ENCODE measurements at places on chromosomes 2 and 18.

GRCh38 chr18:23673725-23674124, 11.0 kb upstream of the ANKRD29 start:
- no peak for DNase-seq

GRCh38 chr18:23812546-23813440, 123.5 kb downstream of the LAMA3 start:
- peak; percentile 30 for DNase-seq

- no peak for DNase-seq
Measured at GRCh38 chr2:5007596-5007995, 684.6 kb upstream of the SOX11 start.

- DNase-seq, result no peak
Measured at GRCh38 chr2:227834916-227835650, 21.4 kb downstream of the CCL20 start.

DNA sequence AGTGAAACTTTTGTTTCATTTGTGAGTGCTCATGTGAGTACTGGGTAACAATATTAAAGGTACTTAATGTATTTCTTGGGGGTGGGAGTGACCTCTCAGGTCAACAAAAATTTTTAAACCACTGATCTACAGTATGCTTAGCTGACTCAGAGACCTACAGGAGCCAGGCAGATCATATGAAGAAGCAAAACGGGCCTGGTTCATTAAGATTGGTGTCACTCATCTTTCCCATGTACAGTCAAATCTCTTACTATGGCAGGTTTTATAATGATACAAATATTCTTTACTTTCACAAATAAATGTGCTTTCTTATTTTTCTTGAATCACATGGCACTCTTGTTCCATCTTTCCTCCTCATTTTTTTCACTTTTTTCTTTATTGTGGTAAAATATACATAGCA, 7.7 kb upstream of the TMSB10 start:
- DNase-seq, result no peak

GRCh38 chr2:149561309-149561926, 26.2 kb downstream of the MMADHC start:
- DNase-seq, result peak; percentile 12

DNA sequence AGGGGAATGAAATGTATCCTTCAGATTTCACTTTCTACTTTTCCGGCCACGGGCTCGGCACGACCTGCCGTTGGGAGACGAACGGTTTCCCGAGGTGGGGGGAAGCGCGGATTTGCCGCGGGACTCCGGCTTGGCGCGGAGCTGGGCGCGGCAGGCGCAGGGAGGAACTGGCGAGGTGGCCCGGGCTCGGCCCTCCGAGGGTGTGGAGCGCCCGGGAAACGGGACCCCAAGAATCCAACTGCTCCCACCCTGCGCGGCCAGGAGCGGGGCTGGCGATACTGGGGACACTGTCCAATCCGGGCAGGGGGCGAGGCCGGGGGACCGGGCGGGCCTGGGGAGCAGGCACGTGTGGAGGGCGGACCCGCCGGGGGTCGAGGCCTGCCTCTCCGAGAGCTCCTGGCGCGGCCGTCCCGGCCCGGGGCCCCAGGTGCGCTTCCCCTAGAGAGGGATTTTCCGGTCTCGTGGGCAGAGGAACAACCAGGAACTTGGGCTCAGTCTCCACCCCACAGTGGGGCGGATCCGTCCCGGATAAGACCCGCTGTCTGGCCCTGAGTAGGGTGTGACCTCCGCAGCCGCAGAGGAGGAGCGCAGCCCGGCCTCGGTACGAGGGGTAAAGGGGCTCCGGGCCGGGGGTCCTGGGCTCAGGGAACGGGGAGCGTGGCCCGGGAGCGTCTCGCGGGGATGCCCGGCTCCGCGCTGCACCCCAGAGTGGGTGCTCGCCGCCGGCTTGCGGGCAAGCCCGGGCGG, at the start of gene ANXA4:
ANXA4 (plus strand) TSS at position 560 of the 747 bp plus-strand sequence. CDS start 39,432 bp downstream, outside the sequence.
- DNase-seq, result peak; percentile 81
